ENCODE measurements at places on chromosomes 3 and 15.
A peak's percentile ranks its signal among the peaks of the same experiment; 100 is the strongest.

DNA sequence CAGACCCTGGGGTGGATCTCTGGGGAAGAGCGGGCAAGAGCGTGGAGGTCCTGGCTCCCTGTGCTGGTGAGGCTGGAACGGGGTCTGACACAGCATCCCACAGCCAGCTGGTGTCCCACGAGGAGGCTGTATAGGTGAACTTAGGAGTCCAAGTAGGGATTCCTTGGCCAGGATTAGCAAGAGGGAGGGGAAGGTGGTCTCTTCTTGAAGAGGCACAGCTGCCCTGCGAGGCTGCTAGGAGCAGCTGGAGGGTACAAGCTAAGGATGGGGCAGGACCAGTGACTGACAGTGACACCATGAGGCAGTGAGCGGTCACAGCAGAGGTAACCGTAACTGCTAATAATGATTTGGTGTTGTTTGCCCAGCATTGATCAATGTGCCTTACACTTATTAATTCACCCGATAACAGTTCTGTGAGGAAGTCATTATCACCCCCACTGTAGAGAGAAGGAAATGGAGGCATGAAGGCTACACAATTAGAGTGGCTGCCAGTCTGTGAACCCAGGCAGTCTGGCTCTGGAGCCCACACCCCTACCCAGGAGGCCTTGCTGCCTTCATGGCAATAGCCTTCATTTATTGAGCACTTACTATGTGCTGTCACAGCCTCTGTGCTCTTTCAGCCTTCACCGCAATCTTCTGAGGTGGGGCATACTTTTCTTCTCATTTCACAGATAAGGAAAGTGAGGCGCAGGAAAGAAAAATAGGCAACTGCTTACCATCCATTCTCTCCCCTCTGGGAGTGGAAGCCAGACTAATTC lies 59.4 kb downstream of the TMEM44 start:
- DNase-seq = peak; percentile 43

DNA sequence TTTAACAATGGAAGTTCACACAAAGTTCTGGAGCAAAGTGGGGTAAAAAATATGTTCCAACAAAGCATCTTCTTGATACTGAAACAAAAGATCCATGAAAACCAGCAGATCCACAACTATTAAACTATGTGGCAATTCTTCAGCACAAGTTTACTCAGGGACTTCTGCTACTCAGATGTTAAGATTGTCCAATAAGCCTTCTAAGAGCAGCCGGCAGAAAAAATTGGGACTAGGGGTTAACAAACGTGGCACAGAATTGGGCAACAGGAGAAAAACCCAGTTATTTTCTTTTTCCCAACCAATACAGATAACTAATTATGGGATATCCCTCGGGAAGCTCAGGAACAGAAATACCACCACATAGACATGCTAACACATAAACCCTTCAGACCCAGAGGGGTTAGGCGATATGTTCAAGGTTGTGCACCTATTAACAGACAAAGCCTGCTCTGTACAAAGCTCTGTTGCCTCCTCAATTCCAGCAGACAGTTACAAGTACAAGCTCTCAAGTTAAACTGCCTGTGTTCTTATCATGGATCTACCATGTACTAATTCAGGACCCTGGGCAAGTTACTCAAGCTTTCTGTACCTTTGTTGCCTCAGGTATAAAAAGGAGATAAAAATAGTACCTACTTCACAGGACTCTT lies 6.8 kb downstream of the SSR3 start:
- no peak for DNase-seq

DNA sequence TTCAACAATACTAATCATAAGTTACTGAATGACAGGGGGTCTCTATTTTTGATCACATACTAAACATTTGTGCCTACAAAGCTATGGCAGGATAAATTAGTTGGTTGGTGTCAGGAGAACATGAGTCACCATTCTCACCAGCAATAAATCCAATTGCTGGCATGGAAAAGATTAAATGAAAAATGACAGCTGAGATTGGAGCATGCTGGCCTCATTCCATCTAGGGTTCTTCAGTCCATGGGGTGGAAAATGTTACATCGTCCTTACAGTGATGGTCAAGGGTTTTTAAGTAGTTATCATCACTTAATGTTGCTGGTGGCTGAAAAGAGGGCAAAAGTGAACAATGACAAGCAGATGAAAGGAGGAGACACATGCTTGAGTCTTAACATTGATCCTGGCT lies 180.1 kb upstream of the BCL6 start:
- no peak for DNase-seq

DNA sequence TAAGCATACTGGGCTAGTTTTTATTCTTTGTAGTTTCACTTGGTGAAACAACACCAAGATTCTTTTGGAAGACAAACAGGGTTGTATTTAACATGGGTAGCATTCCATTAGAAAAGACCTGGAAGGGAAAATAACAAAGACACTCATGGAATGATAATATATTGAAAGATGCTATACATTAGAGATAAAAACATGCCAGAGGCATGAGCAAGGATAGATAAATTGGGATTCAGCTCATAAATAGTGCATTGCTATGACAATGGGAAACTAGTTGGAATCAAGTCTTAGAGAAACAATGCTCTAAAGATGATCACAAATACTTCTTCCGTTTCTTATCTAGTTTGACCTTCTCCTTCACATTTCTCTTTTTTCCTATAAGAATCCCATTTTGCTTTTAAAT lies 677.4 kb downstream of the ZNF385D start:
- DNase-seq = no peak

- DNase-seq = no peak
Observed at GRCh38 chr15:95018888-95019545, 787.7 kb downstream of the MCTP2 start.

GRCh38 chr3:24160424-24161095 lies 215.5 kb downstream of the NR1D2 start:
- no peak for DNase-seq
